CD14-positive monocyte (primary cell): ENCODE measurements at places on chromosomes 3 and 15.

- no peak for DNase-seq
Observed at GRCh38 chr3:70861855-70862254, 549.4 kb upstream of the MDFIC2 start.

GRCh38 chr3:56935811-56936210 is 124.7 kb upstream of the SPATA12 start:
- no peak for DNase-seq

GRCh38 chr3:189204167-189204866 is 32.5 kb downstream of the TPRG1 start:
- no peak for DNase-seq

DNA sequence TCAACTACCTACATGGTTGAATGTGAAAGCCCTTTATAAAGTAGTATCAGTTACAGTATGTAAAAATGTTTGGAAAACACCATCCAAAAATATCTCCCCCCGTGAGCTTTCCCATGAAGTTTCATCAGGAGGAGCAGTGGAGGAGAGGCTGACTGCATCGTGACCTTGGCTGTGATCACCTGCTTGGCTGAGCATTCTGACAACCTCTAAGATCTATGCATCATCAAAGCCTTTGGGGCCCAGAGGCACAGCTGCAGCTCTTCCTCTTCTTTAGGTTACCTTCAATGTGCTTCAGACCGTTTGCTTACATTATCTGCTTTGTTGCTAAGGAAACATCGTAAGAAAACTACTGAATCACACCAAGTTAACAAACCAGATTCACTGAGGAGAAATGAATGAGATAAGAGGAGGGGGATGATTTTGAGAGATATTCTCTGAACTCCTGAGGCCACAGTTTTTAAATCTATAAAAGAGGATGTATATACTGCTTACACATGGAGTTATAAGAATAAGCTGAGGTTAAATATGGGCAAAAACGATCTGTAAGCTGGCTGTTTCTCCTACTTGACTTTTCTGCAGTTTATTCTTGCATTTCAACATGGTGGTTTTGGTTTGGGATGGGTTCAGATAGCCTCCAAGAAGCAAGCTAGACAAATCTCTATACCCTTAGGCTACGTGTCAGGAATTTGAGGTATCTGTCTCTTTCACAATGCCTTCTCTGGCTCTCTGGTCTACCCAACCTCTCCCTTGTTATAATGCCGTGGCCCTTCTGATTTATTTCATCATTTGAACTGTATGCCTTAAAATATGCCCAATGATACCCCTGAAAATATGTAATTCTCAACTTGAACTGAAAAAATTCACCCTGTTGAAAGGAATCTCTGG is 4.0 kb downstream of the GCSAM start:
- peak; percentile 37 for DNase-seq

DNA sequence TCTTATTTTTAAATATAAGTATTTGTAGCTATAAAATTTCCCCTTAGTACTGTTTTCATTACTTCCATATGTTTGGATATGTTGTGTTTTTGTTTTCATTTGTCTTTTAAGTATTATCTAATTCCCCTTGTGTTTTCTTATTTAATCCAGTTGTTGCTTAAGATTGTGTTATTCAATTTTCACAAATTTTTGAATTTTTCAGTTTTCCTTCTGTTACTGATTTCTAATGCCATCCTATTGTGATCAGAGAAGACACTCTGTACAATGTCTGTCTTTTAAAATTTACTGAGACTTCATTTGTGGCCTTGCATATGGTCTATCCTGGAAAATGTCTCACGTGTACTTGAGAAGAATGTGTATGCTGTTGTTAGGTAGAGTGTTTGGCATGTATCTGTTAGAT is 795.6 kb upstream of the CFAP20DC start:
- DNase-seq: no peak

- no peak for DNase-seq
Observed at GRCh38 chr15:99909592-99910295, 176.5 kb upstream of the LYSMD4 start.

DNA sequence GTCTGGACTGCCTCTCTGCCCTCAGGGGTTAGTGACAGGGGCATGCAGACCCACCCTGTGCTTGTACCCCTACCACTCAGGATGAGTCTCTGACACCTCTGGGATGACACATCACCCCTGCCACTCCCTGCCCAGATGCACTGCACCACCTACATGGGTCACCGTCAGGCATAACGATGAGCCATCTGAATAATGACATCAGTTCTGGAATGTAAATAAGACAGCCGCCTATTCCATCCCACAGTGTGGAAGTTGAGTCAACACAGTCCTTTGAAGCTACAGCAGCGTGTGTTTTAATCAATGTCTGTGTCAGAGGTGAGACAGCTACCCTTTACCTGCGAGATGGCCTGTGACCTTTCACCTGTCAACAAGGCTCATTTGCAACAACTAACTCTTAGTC is 268.7 kb upstream of the ARRDC4 start:
- DNase-seq: no peak

GRCh38 chr3:98701071-98701675 is 62.0 kb upstream of the ST3GAL6 start:
- peak; percentile 15 for DNase-seq

- DNase-seq: no peak
Observed at GRCh38 chr3:127719369-127719768, 46.6 kb downstream of the ABTB1 start.

DNA sequence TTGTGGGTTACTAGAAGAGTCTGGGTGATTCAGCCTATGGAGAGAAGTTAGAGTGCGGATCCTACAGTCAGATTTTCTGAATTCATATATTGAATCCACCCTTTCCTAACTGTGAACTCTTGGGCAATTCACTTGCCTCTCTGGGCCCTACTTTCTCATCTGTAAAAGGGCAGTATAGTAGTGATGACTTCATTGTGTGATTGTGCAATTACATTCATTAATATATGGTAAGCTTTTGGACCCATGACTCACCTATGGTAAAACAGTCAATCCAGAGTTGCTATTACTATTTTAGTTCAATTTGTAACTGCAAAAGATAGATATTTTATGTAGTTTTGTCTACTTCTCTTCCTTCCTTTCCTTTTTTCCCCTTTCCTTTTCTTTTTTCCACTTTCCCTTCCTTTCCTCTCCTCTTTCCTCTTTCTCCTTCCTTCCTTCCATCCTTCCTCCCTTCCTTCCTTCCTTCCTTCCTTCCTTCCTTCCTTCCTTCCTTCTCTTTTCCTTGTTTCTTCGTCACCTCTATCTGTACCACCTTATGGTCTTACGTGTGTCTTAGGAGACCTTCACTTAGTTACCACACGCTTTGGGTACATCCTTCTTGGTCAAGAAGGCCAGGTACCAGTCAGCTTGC is 37.0 kb downstream of the GMNC start:
- DNase-seq: no peak

DNA sequence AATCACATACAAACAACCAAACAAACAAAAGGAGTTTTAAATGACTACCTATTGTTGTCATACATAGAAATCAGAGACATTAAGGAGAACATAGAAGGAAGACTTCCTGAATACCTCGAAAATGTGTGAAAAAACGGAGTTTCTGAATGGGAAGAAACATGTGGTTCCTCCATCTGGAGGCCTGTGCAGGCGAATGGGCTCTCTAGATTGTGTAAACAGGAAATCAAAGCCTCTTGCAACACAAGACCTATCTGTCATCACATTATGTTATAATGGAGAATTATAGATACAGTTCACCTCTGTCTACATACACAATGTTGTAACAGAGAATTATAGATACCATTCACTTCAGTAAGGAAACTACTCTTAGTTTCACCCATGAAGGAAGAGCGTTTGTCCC is 44.1 kb downstream of the RUBCN start:
- peak; percentile 50 for DNase-seq

GRCh38 chr15:32730677-32731654 is 13.2 kb downstream of the GREM1 start:
- DNase-seq: no peak

DNA sequence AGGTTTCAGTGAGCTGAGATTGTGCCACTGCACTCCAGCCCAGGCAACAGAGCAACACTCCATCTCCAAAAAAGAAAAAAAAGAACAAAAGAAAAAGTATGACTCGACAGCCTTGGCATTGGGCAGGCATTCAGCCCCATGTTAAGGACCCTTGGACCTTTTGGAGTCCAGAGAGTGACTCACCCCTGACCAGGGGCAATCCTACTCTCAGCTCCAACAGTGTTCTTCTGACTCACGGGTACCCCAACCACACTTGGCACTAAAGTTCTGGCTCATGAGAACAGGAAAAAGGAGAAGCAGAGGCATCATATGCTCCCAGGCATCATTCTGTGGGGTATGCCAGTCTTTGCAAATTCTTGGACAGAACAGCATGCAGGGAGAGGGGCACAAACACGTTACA is 252.4 kb upstream of the HES1 start:
- peak; percentile 45 for DNase-seq

DNA sequence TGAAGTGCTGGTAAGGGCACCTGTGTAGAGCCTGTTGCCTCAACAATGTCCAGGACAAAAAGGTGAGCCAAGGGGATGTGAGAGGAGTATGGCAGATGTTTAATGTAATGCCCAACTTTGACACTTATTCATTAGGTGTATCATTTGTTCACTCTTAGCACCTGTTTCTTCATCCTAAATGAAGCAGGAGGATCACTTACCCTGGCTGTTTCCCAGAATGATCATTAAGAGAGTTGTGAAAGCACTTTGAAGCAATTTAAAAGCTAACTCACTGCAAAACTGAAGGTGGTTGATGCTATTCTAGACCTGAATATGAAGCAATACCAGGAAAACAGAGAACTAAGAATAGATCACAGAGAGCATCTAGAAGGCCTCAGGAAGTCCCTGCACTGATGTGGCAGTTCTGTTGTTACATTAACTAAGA is 3.4 kb upstream of the HHLA2 start:
- no peak for DNase-seq

DNA sequence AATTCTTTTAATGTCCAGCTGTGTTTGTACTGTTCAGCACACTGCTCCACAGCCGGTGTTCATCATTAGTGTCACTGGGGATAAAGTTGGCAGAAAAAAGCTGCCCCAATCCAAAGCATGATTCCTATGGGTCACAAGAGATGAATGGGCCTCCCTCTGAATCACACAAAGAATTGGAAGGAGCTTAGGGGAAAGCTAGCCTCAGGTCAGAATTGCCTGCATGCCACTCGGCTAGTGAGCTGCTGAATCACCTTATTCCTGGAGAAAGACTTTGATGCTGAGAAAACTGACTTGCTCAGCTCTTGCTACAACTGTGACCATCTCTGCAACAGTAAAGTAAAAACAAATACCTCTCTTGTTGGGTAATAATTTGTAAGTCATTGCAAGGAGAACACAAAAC is 3.5 kb downstream of the CCK start:
- no peak for DNase-seq

- DNase-seq: no peak
Observed at GRCh38 chr3:169524131-169524530, 139.4 kb downstream of the MECOM start.

GRCh38 chr3:130316169-130316568 is 29.3 kb upstream of the COL6A5 start:
- DNase-seq: no peak

DNA sequence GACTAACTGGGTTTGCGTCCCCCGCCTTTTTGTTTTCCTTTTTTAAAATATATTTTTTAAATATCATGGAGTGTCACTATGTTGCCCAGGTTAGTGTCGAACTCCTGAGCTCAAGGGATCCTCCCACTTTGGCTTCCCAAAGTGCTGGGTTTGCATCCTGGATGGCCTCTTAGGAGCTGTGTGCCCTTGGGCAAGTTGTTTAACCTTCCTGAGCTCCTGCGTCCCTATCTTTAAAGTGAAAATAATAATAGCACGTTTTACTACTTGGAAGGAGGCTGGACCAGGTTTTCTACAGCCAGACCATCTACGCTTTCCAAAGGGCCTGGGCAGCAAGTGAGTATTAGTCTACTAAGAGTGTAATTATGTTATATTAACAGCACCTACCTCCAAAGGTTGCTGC is 44.2 kb upstream of the RNU6-1 start:
- DNase-seq: no peak

- DNase-seq: no peak
Observed at GRCh38 chr3:97257942-97258697, 443.7 kb downstream of the EPHA6 start.

DNA sequence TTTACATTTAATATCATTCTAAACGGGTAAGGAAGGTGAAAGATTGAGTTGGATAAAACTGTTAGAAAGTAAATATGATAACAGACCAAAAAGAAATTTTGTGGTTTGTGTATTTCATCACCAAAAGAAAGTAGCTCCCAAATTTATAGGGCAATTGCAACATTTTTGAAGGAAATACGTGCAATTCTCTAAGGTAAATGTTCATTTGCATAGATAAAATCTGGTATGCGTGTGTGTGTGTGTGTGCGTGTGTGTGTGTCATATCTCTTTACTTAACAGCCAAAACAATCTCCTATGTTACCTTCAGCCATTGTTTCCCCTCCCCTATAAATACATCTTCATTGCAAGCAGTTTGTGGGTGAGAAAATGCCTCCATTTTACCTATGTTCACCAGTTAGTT is 208.4 kb downstream of the TNIK start:
- DNase-seq: no peak

- no peak for DNase-seq
Observed at GRCh38 chr3:79586232-79586631, 181.6 kb downstream of the ROBO1 start.

GRCh38 chr3:157807280-157807679 is 298.9 kb downstream of the SHOX2 start:
- DNase-seq: no peak

DNA sequence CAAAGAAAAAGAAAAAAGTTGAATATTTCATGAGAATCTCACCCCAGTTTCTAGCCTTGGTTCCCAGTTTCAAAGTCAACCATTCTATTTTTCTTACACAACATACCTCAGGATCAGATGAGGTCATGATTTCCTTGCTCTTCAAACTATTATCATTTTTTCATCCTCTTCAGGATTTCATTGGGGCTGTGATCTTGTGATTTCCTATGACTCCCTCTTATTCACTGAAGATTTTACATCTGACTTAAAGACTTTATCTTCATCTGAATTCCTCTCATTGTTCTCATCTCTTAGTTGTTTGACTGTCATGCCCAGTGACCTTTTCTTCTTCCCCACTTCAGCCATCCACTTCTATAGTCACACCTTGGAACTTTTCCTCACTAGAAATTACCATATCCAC is 3.1 kb upstream of the C3orf33 start:
- DNase-seq: no peak

DNA sequence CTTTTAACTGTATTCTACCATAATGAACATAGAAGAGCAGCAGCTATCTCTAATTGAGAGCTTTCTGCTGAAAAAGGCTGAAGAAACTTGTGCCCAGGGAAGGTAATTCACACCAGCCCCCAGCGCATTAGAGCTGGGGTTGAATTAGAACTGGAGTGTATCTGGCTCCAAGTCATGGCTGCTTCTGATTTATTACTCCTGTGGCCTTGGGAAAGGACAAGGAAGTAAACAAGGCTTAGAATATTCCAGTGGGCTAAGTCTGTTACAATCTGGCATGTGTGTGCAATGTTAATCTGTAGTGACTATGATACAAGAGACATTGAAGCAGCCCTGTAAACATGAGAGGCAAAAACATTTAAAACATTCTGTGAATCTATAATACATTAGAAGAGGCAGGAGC is 18.1 kb downstream of the CPA3 start:
- no peak for DNase-seq

GRCh38 chr3:73255609-73256029 is 194.2 kb downstream of the EBLN2 start:
- DNase-seq: no peak
